ENCODE measurements at places on chromosomes 16 and 17. TPM values are rescaled to one million over a fixed set of nuclear protein-coding genes. Genes with fewer than 3 reads are reported as not detected.

Gene NR1D1
- total RNA-seq: 3.9 TPM

Gene SULT1A3
- total RNA-seq: 37.5 TPM

Gene PDF
- total RNA-seq: 13.0 TPM

Gene SLC35G6
- total RNA-seq: not detected

Gene SCRN2
- 24.9 TPM for total RNA-seq

Gene GCGR
- 0.07 TPM for total RNA-seq

Gene OMG
- total RNA-seq: 0.52 TPM

Gene PRAC1
- not detected for total RNA-seq

Gene ZNF785
- 18.5 TPM for total RNA-seq

Gene MRPS7
- 72.0 TPM for total RNA-seq

Gene TAT
- not detected for total RNA-seq

Gene FNDC8
- total RNA-seq: not detected

Gene DNAH2
- not detected for total RNA-seq

Measured in T-helper 2 cell treated with Interferon-gamma antibody and Interleukin-4, amounts not matched to agents 100 ng/mL and 5 ng/mL, for 36 hours (primary cell).